ENCODE measurements at places on chromosomes 7 and 10.
A peak's percentile ranks its signal among the peaks of the same experiment; 100 is the strongest.

DNA sequence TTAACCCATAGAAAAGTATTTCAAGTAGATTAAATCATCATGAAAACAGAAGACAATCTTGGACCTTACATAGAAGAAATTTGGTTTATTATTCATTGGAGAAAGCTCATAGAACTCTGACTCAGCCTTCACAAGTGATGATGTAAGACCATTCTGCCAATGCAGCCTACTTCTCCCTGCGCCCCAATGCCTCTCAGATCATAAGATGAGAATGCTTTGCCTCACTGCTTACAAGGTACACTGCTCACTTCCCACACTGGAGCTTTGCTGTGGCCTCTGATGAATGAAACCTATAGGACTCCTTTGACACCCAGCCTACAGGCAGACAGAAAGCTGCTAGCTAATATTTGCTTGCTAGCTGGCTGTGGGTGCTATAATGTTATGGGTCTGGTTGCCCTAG lies 569.4 kb upstream of the STEAP1 start:
- DNase-seq: no peak

GRCh38 chr7:140640727-140641523 lies at the start of gene DENND2A:
Gene DENND2A, minus strand, starts transcription at chr7:140640813. Its CDS starts 38,416 bp downstream, at chr7:140602397.
- DNase-seq: no peak

DNA sequence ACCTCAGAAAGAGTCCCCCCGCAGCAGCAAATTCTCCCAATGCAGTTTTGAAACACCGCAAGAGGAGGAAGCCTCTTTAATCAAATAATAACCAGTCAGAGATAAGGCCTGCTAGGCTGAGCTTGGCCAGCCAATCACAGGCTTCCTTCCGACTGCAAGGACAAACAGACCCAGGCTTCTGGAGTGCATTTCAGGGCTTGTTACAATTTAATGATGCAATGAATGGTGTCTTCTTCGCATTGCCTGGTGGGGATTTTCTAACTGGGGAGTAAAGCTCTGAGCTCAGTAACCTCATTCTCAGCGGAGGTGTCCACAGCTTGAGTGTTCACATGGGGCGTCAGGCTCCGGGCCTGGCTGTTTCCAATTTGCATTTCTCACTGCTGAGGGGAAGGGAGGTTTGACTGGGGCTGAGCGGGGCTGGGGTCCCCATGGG lies 31.8 kb upstream of the GPAM start:
- no peak for DNase-seq

DNA sequence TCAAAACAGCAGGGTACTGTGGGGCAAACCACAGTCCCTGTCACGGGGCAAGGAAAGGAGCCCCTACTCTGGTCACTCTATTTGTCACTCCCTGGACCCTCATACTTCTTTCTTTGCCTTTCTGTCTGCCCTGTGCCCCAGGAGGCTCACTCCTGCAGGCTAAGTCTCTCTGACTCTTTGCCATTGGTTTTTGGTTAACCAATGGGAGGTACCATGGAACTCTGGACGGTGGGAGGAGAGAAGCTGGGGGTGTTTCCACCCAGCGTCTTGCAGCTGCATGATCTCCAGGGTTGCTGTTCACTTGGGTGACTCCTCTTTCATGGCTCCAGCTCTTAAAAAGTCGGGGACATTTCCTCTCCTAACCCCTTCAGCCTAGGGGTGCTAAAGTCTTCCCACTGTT lies 15.4 kb upstream of the EIF5AL1 start:
- DNase-seq: no peak

DNA sequence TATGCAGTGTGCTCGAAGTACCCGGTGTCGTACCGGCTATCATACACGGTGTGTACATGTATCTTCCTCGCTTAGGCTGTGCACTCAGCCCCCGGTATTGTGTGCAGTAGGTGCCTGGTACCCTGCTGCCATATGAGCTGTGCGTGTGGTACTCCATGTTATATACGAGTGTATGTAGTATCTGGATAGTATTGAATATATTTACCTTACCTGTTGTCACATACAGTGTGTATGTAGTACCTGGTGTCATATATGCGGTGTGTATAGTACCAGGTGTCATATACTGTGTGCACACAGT lies 1.2 kb downstream of the ZMYND11 start:
- DNase-seq: no peak

DNA sequence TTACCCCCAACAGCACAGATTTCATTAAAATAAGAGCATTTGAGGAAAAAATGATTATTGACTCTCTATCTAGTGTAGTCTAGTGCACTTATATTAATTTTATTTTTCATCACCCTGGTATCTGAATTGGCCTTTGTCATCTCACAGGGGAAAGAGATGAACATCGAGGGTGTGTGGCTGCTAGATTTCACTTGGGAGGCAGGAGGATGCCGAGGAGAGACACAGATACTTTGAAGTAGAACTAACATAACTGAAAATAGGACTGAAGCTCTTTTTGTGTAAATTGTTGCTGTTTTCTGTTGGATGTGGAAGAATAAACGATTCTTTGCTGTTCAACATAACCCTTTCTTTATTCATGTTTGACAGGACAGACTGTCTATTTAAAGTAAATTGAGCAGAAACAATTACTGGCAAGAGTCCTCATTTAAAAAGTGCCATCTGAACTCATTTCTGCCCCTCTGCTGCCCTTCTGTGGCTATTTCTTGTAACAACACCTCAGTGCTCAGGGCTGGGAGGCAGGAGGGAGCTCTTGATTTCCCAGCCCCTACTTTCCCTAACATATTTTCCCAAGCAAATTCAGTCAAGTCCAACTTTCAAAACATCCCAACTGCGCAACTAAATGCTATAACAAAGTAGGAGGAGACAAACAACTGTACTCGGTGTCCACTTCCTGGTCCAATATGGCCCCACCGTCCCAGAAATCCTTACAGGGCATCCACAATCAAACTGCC lies 15.6 kb downstream of the LYZL1 start:
- peak; percentile 33 for DNase-seq

DNA sequence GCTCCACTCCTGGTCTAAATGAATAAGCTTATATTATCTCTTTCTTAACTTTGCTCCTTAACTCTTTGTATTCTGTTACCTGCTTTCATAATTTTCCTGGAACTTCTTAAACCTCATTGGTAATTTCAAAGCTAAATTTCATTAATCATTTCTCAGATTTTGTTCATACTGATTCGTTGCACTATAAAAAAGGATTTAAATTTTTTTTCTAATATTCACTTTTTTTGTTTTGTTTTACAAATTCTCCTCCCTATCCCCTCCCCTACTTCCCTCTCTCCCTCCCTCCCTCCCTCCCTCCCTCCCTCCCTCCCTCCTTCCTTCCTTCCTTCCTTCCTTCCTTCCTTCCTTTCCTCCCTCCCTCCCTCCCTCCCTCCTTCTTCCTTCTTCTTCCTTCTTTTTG lies 14.7 kb downstream of the ST7 start:
- no peak for DNase-seq

DNA sequence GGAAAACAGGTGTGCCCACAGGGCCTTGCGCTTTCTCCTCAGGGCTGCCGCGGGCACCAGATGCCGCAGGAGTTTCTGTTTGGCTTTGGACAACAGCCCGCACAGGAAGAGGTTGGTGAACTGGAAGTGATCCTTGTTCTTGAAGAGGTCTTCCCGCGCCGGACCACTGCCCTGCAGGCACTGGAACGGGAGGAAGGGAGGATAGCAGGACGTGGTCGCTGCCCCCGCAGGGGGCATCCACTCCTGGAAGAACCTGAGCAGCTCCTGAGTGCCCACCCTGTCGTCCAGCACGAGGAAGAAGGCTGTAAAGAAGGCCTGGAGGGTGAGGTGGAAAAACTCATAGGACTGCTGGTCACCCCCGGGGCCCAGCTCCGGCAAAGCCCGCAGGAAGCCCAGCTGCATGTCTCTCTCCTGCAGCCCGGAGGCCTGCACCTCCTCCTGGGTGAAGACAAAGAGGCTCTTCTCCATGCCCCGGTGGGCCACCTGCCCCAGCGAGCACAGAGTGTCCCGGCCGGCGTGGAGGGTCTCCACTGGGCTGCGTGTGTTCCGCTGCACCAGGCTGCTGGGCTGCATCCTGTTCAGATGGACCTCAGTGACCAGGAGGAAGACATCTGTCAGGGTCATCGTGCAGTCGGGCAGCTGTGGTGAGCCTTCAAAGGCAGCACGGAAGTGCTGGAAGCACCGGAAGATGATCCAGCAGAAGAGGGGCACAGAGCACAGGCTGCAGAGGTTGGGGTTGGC lies 26.9 kb downstream of the NOD1 start:
- DNase-seq: no peak

DNA sequence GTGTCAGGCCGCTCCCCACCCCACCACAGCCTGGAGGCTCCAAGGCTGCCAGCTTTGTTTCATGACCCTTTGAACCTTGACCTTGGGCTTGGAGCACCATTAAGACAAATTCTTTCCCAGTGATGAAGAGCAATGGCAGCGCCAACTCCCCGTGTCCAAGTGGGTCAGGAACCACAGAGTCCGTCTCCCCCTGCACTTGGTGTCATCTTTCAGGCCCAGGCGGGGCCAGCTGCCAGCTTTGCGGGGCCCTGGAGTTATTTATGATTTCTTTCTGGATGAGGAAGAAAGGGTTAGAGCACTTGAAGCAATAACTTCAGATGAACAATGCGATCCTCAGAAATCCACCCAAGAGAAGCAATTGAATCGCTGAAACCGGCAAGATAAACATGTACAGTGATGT lies 110.8 kb downstream of the MYL10 start:
- DNase-seq: no peak

GRCh38 chr7:158956805-158957509 lies 100.6 kb downstream of the DYNC2I1 start:
- no peak for DNase-seq

GRCh38 chr10:11679946-11680345 lies 62.2 kb upstream of the ECHDC3 start:
- DNase-seq: no peak

- DNase-seq: no peak
These were observed 30.6 kb upstream of the PFKFB3 start for GRCh38 chr10:6171881-6172695.

GRCh38 chr10:34178756-34179155 lies 636.3 kb downstream of the PARD3 start:
- no peak for DNase-seq

GRCh38 chr7:139731802-139732470 lies 45.9 kb downstream of the HIPK2 start:
- no peak for DNase-seq

DNA sequence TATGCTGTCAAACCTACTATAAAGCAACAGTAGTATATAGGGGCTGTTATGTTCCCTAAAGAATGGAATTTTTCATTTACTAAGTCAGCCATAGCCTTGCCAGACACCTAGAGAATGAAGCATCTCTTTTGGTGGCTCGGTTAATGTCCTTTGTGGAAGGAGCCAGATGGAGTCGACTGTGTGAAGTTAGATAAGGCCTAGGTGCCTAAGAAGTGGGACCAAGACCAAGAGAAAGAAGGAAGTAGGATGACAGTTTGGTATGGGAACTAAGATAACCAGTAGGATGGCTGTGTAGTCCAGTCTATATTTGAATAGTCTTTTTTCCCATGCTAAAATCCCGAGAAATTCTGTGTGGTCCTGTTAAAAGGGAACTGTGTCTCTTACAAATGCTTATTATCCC lies 62.2 kb downstream of the REEP3 start:
- DNase-seq: no peak

DNA sequence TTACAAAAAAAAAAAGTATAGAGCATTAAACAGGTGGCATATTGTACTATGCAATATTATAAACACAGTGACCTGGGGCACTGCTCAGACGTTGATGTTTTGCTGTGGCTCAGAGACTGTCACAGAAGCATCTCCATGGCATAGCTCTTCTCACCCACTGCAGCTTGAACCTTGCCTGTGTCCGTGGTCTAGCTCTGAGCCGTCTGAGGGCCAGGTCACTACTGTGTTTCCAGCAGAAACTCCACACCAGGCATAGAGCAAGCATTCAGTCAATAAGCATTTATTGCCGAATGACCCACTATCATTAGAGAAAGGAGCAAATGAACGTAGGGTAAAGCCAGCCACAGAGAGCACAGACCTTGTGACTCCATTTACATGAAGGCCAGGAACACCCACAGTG lies 443.2 kb upstream of the FOXK1 start:
- DNase-seq: no peak

- peak; percentile 2 for DNase-seq
These were observed 108.6 kb downstream of the SRI start for GRCh38 chr7:88111140-88111743.

DNA sequence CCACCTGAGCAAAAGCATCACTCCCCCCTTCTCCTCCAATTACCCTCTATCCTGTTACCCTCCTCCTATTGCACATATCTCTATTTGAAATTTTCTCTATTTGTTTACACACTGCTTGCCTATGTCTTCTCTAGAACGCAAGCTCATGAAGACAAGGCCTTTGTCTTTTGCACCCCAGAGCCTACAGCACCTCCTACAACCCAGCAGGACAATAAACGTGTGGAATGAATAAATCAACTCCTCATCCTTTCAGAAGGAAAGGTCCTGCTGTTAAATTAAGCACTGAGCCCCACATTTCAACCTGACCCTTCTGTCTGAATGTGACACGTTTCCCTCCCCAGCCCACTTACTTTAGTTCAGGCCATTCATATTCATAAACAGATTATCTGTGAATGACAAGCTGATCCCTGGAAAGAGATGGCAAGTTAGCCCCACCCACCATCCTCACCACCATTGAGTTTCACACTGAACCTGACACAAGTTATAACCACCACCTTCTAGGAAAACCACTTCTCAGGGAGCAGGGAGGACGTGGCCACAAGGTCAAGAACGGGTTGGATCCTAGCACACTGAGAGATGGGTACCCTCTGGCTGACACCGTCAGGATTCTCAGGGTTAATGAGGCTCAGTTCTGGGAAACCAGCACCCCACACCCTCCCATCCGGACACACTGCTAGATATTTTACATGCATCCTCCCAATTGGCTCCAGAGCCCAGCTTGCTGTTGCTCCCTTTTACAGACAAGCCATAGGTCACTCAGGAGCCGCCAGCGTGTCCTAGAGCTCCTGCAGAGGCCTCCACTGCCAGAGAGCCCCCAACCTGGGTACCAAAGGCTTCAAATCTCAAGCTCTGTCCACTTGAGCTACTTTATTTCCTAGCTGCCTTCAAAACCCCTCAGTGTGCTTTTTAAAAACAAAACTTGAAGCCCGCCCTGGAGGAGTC lies 934 bp downstream of the PRTFDC1 start:
- DNase-seq: no peak

- no peak for DNase-seq
These were observed 36.5 kb downstream of the CPXM2 start for GRCh38 chr10:123855008-123855684.

- no peak for DNase-seq
These were observed 75.4 kb downstream of the JAZF1 start for GRCh38 chr7:28105234-28105633.

DNA sequence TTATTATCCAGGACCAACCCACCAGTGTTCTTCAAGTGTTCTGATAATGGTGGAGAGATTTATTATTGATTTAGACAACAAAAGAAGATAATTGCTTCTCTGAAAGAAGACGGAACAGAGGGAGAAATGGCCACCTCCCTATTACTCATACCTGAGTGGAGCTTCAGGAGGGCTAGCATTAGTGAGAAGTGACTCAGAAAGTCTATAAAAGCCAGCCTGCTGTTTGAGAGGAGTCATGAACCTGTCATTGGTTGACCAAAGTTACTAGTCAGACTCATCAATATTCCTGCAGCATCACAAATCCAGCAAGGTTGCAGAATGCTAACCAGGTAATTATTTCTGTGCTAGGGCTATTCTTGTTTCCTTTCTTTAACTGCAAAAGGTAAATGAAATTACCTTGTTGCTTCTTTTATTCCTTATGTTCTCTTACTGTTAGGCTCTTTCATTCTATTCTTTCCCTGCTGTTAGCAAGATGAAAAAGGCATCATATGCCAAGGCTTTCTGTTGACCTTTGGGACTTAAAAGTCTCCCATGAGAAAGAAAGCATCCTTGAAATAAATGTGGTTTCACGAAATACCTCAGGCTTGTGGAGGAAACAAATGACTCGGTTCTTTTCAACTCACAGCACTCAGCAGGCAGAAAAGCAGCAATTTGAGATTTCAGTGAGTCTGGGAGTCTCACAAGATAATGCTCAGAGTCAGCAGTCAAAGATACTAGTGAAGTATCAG lies 256.4 kb upstream of the PHYHIPL start:
- DNase-seq: no peak
